ENCODE measurements at places on chromosomes 12 and 14.
A peak's percentile ranks its signal among the peaks of the same experiment; 100 is the strongest.

DNA sequence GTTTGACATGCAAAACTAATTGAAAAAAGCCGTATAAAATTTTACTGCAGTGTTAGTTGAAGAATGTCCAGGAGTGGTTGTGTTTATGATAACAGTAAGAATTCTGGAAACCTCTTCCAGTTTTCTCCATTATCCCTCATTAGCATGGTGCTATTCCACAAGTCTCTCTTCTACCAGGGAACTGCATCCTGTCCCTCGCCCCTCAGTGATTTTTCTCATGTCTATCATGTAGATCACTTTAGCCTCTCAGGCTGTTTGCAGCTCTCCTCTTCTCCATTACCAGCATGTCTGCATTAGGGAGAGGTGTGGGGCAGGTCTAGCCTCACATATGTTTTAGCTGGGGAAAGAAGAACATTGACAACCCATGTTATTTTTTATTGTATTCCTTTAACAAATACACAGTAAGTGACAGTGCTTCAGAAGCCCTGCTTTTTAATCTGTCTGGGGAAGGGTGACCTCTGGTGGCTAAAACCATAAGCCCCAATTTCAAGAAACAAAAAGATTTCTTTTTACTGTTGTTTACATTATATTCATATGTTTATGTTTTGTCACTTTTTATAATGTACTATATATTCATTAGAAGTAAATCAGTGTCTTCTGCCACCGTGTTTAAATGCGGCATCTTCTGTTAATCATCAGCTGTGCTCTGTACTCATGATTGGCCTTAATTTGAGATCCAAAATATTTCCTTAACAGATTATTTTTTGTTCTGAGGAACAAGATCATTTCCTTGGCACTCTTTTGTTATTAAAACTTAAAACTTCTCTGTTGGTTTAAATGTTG lies 70.7 kb downstream of the RASSF8 start:
- DNase-seq, result no peak

GRCh38 chr14:59483363-59483762 lies 845 bp downstream of the L3HYPDH start:
- DNase-seq, result no peak

GRCh38 chr14:81221579-81222102 lies 882 bp upstream of the GTF2A1 start:
- no peak for DNase-seq

GRCh38 chr14:73239393-73240241 lies 2.3 kb downstream of the PAPLN start:
- no peak for DNase-seq

- peak; percentile 68 for DNase-seq
Observed at GRCh38 chr12:14257734-14258574, 107.5 kb upstream of the ATF7IP start.

DNA sequence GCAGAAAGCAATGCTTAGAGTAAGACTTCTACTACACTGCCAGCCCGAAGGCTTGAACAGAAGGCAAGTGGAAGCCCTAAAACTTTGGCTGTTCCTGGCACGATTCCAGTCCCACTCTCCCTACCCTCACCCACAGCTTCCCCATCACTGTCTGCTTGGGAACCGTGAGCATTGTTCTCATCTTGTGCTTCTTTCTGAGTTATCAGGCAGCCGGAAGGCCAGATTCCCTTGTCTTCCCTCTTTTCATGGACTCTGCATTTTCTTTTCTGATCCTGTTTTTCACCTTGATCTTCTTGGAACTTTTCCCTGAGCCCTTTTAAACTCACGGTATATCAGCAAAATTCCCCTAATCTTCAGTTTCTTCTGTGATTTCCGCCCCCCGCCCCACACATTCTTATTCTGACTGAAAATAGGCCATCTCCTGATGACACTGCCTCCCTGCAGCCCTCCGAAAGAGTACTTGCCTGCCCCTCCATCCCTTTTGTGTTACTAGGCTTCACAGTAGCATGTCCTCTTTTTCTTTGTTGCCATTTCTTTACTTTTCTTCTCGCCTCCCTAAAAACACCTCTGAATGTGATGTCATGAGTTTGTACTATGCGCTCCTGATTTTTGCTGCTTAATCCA lies 29.9 kb downstream of the RCOR1 start:
- peak; percentile 10 for DNase-seq
